ENCODE measurements at places on chromosomes 12 and 14.

GRCh38 chr14:30005114-30005808 lies 77.6 kb upstream of the PRKD1 start:
- peak; percentile 43 for DNase-seq

GRCh38 chr12:50551866-50552265 lies 47.1 kb downstream of the DIP2B start:
- no peak for DNase-seq

- peak; percentile 99 for DNase-seq
Observed at GRCh38 chr12:3752741-3753486, at the start of gene CRACR2A. CRACR2A (minus strand) TSS chr12:3753109; CDS start chr12:3696999, 56,110 bp downstream.

DNA sequence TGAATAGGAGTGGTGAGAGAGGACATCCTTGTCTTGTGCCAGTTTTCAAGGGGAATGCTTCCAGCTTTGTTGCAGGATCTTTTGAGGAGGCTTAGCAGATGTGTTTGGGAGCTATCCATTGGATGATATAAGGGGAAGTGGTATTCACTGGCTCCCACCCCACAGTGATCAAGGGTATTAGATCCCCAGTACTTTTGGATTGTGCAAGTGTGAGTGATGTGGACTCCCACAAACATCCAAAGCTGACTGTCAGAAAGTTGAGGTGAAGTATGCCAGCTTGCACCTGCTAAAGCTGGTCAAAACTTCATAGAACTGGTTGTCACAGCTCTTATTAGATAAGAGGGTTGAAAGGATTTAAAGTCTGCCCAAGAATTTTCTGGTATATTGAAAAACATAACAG lies 110.1 kb upstream of the BTG1 start:
- DNase-seq: no peak

DNA sequence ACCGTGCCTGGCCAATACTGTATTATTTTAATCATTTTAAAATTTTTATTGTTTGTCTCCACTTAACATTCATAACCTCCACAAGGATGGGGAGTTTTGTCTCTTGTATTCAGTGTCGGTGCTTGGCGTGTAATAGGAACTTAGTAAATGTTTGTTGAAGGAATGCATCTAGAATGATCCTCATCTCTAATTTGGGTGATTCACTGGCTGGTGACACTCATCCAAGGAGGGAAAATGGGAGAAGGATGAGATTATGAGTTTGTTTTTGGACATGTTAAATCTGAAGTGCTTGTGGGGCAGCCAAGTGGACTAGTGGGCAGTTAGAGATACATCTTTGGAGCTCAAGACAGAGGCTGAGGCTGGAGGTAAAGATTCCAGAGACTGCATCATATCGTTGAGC lies 5.1 kb downstream of the KLC1 start:
- no peak for DNase-seq

- DNase-seq: no peak
Observed at GRCh38 chr14:104927901-104928300, 3.2 kb downstream of the PLD4 start.

GRCh38 chr14:34088914-34089313 lies 138.0 kb upstream of the EGLN3 start:
- DNase-seq: no peak

DNA sequence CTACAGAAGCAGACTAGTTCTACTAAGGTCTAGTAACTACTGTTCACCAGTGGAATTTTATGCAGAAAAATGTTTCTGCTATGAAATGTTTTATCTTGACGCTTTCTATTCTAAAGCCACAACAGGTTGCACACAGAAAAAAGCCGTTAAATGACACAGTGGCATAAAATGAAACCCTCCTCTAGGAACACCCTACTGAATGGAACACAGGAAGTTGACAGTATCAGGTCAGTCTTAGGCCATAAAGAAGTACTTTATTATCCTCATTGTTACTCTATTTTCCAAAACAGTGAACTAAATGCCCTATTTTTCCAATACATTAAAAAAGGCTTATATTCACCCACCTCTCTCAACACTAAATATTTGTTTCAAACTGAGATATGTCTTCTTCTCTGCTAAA lies 21.9 kb downstream of the EPS8 start:
- no peak for DNase-seq

DNA sequence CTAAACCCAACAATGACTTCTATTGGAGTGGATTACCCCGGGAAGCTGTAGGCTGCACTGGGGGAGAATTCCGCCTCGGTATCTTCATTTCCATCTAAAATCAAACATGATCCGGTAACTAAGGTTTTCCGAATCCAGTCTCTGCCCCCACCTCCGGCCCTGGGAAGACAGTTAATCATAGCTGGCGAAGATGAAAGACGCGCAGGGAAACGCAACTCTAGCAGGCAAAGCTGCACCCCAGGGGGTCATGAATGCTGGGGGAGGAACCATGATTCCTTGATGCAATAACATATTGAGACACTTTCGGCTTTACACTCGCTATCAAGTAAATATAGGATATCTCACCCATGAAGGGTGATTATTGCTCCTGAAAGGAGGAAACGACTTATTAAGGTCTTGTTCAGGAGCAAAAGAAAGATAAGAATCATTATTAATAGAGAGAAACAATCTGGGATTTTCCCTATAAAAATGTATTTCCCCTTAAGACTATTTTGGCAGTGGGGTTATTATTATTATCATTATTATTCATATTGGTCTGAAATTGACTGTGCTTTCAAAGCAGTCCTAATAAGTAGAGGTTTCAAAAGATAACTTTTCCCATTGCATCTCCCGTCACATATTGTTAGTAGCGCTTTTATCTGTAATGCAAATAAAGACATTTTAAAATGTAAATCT lies 614.9 kb downstream of the VRK1 start:
- DNase-seq: no peak

- DNase-seq: no peak
Observed at GRCh38 chr12:108833757-108834472, 23.5 kb downstream of the SSH1 start.

GRCh38 chr12:7581625-7582024 lies 78.0 kb upstream of the CD163 start:
- no peak for DNase-seq

DNA sequence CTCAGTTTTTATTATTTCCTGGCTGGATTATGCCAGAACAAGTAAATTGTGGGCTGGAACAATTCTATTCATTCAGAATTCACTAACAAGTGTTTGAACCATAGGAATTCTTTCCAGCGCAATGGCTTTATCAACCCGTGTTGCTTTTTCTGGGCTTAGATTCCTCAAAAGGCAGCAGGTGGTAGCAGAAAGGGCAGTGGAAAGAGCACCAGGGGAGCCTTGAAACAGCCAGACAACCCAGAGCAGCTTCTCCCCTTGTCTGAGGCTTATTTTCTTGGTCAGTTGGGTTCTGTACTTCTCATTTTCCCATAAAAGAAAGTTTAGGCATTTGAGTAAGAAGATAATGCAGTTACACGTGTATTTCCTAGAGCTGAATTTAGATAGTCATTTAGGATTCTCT lies 130.7 kb downstream of the OTOGL start:
- peak; percentile 36 for DNase-seq

GRCh38 chr12:87848248-87848868 lies 180.8 kb downstream of the C12orf50 start:
- peak; percentile 35 for DNase-seq

- DNase-seq: no peak
Observed at GRCh38 chr12:89239534-89239933, 112.8 kb downstream of the DUSP6 start.

GRCh38 chr12:105640761-105641160 lies 310.3 kb downstream of the C12orf75 start:
- DNase-seq: no peak

GRCh38 chr12:100173111-100173510 lies 27.5 kb upstream of the ACTR6 start:
- DNase-seq: no peak

DNA sequence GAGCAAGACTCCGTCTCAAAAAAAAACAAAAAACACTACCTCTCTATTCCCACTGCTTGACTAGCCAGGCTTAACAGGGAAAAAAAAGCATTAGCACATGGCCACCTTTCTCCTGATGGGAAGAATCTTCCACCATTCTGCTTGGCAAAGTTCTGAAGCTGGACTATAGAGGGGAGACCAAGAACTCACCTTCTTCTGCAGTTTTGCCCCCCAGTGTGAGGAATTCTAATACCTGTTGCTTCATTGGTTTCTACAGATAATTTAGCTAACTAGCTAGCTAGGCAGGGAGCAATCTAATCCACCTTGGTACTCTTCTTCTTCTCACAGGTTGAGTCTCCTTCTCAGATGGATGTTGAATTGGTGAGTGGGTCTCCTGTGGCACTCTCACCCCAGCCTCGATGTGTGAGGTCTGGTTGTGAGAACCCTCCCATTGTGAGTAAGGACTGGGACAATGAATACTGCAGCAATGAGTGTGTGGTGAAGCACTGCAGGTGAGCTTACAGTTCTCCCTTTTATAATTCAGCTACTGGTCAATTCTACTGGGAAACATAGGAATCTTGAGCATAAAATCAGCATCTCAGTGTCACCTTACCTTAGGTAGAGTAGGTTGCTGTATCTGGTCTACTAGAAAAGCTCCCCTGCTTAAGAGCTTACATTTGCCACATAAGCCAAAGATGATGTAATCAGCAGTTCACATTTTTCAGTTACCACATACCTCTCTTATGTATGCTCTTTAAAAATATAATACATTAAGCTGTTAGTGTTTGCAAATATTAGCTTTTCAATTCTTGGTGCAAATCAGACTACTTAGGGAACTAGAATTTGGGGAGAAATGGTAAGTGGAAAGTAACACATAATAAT lies 16.0 kb downstream of the METTL3 start:
- no peak for DNase-seq

GRCh38 chr14:34711169-34711568 lies 3.2 kb downstream of the CFL2 start:
- peak; percentile 79 for DNase-seq

DNA sequence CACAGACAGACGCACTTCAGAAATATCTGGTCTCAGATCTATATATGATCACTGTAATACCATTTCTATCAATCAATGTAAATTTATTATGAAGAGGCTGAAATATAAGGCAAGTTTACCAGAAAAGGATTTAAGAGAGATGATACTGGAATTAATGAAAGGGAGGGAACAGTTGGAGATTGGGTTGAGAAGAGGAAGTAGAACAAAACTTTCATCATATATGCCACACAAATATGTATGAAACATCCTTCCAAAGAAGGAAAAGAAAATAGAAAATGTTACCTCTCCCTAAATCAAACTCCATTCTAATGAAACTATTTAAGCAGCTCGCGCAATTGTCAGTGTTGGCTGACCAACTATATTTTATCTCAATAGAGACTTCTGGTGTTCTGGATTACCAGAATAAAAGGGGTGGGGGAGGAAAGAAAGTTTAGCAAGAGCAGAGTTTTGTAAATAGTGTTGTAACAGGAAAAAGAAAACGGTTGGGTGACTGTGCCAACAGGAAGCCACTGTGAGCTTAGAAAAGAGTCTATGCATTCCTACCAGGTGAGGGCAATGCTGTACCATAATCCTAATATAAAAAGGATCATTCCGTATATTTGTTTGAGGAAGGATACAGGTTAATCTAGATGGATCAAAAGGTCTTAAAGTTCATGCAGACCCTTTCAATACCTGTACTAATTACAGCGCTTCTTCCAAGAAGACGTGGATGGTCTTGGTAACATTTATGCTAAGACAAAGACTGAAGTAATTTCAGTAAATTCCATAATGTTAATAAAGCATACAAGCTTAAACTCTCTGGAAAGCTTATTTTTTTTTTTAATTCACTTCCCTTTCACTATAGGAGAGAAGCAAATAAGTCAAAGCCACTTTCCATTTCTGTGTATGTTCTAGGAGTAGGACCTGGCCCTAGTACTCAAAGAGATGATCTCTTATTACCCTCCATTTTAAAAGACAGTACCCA lies 14.5 kb upstream of the LLPH start:
- peak; percentile 12 for DNase-seq

GRCh38 chr12:80121661-80122060 lies 22.3 kb downstream of the OTOGL start:
- DNase-seq: no peak

DNA sequence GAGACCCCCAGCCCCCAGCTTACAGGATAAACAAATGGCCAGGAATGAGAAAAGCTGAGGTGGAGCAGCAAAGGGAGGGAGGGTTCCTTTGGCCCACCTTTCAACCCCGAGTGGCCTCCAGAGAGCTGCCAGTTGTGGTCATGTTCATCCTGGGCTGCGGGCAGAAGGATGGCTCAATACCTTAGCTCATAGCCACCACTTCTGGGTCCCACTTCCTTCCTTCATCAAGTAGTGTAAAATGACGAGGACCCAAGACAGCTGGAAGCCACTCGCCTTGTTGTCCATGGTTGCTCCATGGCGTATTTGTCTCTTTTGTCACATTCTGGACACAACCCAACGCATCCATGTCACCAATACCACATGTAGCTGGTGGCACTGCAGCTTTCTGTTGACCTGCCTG lies 24.2 kb downstream of the CRACR2A start:
- DNase-seq: no peak

GRCh38 chr14:86625637-86626036 lies 1095.7 kb downstream of the FLRT2 start:
- DNase-seq: no peak

- DNase-seq: no peak
Observed at GRCh38 chr12:3597526-3598210, 106.7 kb downstream of the PRMT8 start.

DNA sequence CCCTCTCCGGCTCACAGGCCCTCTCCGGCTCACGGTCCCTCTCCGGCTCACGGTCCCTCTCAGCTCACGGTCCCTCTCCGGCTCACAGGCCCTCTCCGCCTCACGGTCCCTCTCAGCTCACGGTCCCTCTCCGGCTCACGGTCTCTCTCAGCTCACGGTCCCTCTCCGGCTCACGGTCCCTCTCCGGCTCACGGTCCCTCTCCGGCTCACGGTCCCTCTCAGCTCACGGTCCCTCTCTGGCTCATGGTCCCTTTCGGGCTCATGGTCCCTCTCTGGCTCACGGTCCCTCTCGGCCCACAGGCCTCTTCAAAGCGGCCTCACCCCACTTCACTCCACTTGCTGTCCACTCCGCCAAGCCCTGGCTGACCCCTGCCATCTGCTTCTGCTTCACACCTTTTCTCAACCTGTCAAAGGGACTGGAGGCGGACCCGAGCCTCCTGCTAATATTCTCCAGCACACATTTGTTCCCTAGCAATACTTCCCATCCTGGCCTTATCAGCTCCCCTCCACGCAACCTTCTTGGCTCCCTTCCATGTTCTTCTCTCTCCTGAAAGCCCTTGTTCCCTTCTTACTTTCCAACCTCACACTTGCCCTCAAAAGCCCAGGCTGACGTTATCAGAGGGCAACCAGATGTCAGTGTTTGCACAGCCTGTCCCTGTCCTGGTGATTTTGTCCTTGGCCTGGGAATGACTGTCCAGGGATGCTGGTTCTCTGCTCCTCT lies 176.7 kb downstream of the CALM1 start:
- DNase-seq: no peak

GRCh38 chr12:113634982-113635381 lies 163.3 kb upstream of the LHX5 start:
- DNase-seq: no peak

DNA sequence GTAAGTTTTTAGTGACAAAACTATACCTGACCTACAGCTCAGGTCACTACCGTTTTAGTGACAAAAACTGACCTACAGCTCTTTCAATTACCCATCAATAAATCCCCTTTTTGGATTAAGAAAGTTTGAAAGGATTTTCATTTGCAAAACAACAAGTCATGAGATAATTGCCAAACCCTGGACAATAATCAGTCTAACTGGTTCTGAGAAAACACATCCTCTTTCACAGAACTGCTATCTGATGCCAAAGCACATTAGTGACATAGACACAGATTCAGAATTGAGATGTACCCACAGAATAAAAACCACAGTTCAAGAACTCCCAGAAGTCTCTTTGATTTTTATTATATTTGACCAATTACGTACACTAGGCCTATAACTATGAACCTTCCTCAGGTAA lies 126.0 kb upstream of the COCH start:
- DNase-seq: no peak

GRCh38 chr14:50608302-50608851 lies 48.4 kb downstream of the ATL1 start:
- DNase-seq: no peak
